Fibroblast of lung (primary cell): ENCODE measurements at places on chromosomes 2 and 18. TPM values are rescaled to one million over a fixed set of nuclear protein-coding genes. Genes with fewer than 3 reads are reported as not detected.

GRCh38 chr18:73101977-73102376 lies 234.2 kb upstream of the NETO1 start:
- no peak overlapping the region for H3K4me3 ChIP-seq
- no peak for DNase-seq
- no peaks in the 10 kb centered on the region for H3K27me3 ChIP-seq
- no peak overlapping the region for H3K27ac ChIP-seq
- H3K36me3 ChIP-seq, result no peaks in the 10 kb centered on the region

DNA sequence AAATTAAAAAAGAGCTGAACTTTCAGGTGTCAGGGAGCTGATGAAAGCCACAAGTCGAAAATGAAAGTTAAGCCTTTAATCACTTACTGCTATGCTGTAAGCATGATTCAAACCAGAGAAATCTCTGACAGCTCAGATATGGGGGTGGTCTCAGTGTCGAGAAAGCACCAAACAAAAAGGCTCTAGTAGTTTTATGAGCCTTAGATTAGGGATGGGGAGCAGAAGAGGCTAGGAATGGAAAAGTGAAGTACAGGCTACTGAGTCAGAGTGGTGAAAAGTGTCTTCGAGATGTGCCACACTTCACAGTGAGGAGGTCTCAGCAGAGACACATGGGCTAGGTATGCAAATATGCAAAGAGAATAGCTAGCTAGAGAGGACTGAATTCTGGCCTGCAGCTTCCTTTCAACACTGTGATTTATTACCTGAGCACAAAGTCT lies 482.2 kb downstream of the SPAG16 start:
- no peak for DNase-seq
- H3K4me3 ChIP-seq, result no peak overlapping the region
- no peaks in the 10 kb centered on the region for H3K27me3 ChIP-seq
- H3K36me3 ChIP-seq, result no peaks in the 10 kb centered on the region
- H3K27ac ChIP-seq, result no peak overlapping the region
- H3K4me1 ChIP-seq, result no peaks in the 10 kb centered on the region

GRCh38 chr2:154350911-154351310 lies 347.6 kb upstream of the KCNJ3 start:
- no peaks in the 10 kb centered on the region for H3K27me3 ChIP-seq
- no peaks in the 10 kb centered on the region for H3K4me1 ChIP-seq
- no peak overlapping the region for H3K4me3 ChIP-seq
- no peak overlapping the region for H3K27ac ChIP-seq
- no peak for DNase-seq

Gene QPCT
- 3.9 and 8.4 TPM in 2 replicates for total RNA-seq

Gene XIRP2
- total RNA-seq, result 0.51 and 2.0 TPM in 2 replicates

GRCh38 chr2:62966991-62967390 lies 83.6 kb upstream of the OTX1 start:
- no peaks in the 10 kb centered on the region for H3K36me3 ChIP-seq
- no peaks in the 10 kb centered on the region for H3K27me3 ChIP-seq
- no peak overlapping the region for H3K27ac ChIP-seq
- no peak for DNase-seq
- no peak overlapping the region for H3K4me3 ChIP-seq

DNA sequence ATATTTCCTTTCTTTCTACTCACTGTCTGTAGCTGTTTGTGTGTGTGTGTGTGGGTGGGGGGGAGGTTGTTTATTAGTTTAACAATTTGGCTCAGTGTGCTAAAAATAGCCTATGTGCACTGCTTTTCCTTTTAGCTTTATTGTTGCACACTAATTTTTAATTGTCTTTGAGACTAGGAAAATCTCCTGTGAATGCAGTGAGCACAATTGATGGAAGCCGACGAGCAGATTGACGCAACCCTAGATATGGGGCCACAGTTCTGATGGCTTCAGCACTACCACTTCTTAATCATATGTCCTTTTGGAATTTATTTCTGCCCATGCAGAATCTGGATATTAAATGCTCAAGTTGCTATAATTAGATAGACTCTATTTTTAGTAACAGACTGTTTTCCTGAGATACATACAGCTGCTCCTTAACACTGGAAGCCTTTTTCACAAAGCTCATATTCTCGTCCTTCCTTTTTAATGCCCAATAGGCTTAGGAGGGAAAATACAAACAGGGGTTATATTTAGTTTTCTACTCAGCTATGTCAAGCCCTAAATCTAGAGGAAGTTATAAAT lies 109.1 kb downstream of the IRS1 start:
- no peak overlapping the region for H3K4me3 ChIP-seq
- no peaks in the 10 kb centered on the region for H3K4me1 ChIP-seq
- H3K27ac ChIP-seq, result no peak overlapping the region
- H3K27me3 ChIP-seq, result no peaks in the 10 kb centered on the region
- H3K36me3 ChIP-seq, result no peaks in the 10 kb centered on the region
- DNase-seq, result peak; percentile 39

Gene CCDC178
- under 0.01 and 0.17 TPM in 2 replicates for total RNA-seq
